Pons (tissue), 1 donor: ENCODE measurements at places on chromosomes 5 and 9.

GRCh38 chr5:177302354-177303110 lies 987 bp downstream of the RAB24 start:
- no peak for DNase-seq

- no peak for DNase-seq
These were observed 148.8 kb upstream of the TNPO1 start for GRCh38 chr5:72667708-72668107.

GRCh38 chr5:73938280-73938937 lies 312.4 kb downstream of the ARHGEF28 start:
- no peak for DNase-seq

DNA sequence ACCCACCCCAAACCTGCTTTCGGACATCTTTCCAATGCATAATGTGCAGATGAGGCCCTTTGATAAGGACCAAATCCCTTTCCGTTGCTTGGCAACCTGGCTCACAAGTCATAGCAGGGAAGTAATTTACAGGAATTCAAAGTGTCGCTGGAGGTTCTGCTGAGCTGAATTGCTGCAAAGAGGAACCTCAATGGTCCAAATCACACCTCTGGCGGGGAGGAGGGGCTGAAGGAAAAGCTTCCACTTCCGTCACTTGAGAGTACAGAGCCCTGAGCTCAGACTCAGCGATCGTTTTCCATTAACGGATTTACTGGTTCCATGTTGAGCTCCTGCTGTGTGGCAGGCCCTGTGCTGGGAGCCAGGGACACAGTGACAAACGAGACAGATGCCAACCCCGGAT lies 99.3 kb downstream of the KCNIP1 start:
- DNase-seq: no peak

DNA sequence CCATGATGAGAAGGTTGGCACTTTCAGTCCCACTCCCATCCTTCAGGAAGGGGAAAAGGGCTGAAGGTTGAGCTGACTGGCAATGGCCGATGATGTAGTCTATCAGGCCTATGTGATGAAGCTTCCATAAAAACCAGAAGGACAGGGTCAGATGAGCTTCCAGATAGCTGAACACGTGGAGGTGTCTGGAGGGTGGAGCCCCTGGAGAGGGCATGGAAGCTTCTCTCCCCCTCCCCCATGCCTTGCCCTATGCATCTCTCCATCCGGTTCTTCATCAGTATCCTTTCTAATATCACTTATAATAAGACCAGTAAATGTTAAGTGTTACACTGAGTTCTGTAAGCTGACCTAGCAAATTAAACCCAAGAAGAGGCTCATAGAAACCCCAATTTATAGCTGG lies 32.6 kb upstream of the SMU1 start:
- DNase-seq: no peak
